ENCODE measurements at places on chromosomes 2 and 18.

DNA sequence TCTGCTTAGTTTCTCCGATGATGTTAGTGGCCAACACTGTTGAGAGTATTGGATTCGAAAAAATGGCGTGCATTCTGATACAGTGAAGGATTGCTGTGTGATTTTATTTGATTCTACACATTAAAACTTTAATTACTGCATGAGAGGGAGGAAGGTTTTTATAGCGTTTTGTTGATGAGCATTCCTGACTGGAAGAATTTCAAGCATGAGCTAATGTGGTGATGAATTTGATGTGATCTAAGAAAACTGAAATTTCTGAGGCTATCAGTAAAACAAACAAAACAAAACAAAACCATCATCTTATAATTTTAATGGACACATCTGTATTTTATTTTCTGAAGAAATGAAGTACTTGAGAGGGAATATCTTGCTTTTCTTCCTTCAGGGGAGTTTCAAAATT, 59.6 kb downstream of the ITGB6 start:
- no peak for DNase-seq

GRCh38 chr2:145593991-145594614, 1074.2 kb upstream of the ZEB2 start:
- no peak for DNase-seq

- DNase-seq, result no peak
Measured at GRCh38 chr2:43946685-43947084, 49.1 kb downstream of the LRPPRC start.

- no peak for DNase-seq
Measured at GRCh38 chr2:158635961-158636601, 159.0 kb upstream of the DAPL1 start.

- no peak for DNase-seq
Measured at GRCh38 chr2:190318931-190319554, 583 bp downstream of the HIBCH start.

DNA sequence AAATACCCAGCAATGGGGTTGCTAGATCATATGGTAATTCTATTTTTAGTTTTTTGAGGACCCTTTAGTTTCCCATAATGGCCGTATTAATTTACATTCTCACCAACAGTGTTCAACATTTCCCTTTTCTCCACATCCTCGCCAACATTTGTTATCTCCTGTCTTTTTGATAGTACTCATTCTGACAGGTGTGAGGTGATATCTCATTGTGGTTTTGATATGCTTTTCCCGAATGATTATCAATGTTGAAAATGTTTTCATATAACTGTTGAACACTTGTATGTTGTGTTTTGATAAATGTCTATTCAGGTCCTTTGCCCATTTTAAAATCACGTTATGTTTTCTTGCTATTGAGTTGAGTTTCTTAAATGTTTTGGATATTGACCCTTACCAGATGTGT, 5.8 kb upstream of the RIF1 start:
- DNase-seq, result no peak

- no peak for DNase-seq
Measured at GRCh38 chr18:79169958-79170555, 100.9 kb downstream of the ATP9B start.

DNA sequence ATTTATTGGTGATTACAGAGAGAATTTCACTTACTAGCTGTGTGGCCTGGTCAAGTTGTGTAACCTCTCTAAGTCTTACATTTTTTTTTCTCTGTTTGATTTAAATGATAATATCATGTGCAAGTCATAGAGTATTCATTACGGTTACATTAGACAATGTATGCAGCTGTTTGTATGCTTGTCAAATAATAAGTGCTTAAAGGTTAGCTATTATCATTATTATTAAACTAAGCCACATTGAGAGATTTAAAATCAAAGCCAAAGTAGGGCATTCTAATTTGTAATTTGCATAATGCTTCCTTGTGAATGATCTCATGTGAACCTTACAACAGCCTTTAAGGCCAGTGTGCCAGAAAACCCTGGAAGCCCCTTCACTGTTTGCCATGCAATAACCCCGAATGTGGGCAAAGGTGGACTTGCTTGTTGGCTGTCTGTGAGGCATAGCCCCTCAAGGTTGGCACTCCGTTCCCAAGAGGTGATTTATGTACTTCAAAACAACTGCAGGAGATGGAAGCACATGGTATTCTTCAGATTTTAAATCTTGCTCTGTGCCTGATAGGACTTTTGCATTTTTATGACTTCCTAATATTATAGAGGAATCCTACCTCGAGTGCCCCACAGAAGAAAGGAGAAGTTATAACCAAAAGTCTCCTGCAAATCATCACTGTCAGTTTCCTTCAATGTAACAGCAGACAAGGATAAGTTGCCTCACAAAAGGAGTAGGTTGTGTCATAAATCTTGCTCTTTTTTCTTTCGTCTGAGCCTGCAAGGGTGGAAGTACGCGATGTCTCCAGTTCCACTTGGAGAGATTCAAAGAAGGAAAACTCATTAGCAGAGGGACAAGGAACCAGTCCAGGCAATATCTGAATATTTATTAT, 272.0 kb downstream of the TGIF1 start:
- DNase-seq, result no peak

GRCh38 chr2:31812051-31812798, 198.6 kb downstream of the MEMO1 start:
- no peak for DNase-seq

GRCh38 chr2:120736624-120737339, 1.1 kb downstream of the GLI2 start:
- no peak for DNase-seq

DNA sequence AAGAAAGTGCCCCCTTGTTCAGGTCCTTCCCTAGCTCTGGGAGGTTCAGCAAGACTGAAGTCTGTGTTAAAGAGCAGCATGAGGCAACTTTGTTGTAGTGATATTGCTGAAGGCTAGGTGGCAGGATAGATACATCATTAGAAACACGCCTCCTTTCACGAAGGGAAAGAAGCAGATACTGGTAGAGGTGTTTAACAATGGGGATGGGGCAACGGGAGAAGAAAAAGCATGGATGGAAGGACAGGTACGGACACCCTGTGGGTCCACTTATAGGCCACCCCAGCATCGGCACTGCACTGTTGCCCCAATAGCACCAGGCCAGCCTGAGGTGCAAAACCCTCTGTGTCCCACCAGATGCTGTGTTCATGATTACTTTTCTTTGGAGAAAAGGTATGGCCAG, 3.5 kb upstream of the IGFBP5 start:
- peak; percentile 68 for DNase-seq

GRCh38 chr2:43414586-43415135, 181.2 kb downstream of the THADA start:
- DNase-seq, result no peak

GRCh38 chr2:120761164-120761861, 25.6 kb downstream of the GLI2 start:
- no peak for DNase-seq
